ENCODE measurements at places on chromosomes 2 and 18.

DNA sequence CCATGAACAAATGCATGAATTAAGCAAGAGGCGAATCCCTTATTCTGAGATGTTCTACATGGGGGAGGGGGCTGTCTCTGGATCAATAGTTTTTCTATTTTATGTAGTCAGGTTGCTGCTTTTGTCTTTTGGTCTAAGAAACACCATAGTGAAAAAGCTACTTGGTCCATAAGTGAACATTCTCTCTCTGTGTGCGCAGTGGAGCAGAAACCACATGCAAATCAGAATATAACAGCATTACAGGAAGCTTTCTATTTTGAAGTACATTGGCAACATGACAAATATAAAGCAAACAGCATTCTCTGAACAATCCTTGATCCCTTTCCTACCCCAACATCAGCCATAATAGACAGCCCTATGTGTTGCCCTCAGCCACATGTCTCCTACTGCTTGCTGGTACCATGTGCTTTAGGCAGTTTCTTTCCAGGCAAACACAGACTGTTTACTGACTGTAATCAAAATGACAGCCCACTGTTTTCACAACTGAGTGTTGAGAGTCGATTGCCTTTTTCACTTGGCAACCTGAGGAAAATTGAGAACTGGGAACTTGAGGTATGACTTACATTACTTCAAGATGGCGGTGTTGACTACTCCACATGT, 10.6 kb downstream of the SCN3A start:
- peaks cover 7% of the 10 kb centered on the region for H3K4me1 ChIP-seq
- peaks cover 5% of the 10 kb centered on the region for H3K27me3 ChIP-seq

DNA sequence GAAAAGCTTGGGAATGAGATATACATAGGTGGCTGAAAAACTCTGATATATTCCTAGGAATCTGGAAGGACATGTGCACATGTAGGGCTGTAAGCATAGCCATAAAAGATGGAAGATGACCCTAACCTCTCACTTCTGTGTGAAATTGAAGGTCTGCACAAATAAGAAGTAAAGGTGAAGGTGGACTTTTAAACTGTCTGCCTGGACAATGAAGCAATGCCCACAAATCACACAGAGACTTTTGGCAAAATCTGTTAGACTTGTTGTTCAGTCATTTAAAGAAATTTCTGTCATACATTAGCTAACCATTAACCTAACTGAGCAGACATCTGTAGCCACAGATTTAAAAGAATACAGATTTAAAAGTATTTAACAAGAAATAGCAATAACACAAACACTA, 65.3 kb upstream of the CCDC178 start:
- no peak overlapping the region for H3K27ac ChIP-seq
- H3K36me3 ChIP-seq = no peaks in the 10 kb centered on the region
- H3K4me1 ChIP-seq = no peaks in the 10 kb centered on the region
- DNase-seq = no peak
- no peak overlapping the region for H3K4me3 ChIP-seq
- peaks cover 4% of the 10 kb centered on the region for H3K27me3 ChIP-seq

- H3K4me3 ChIP-seq = no peak overlapping the region
- H3K27me3 ChIP-seq = no peaks in the 10 kb centered on the region
- H3K36me3 ChIP-seq = peaks cover 47% of the 10 kb centered on the region
Observed at GRCh38 chr2:32212295-32212694, 46.6 kb downstream of the SLC30A6 start.

- H3K4me3 ChIP-seq = no peak overlapping the region
Observed at GRCh38 chr2:12867631-12868287, 151.0 kb downstream of the TRIB2 start.

GRCh38 chr2:17979707-17980106, 101.2 kb downstream of the KCNS3 start:
- H3K4me3 ChIP-seq = no peak overlapping the region
- H3K27ac ChIP-seq = no peak overlapping the region
- no peaks in the 10 kb centered on the region for H3K36me3 ChIP-seq
- H3K4me1 ChIP-seq = peaks cover 14% of the 10 kb centered on the region

GRCh38 chr18:48815581-48816324, 135.0 kb downstream of the SMAD7 start:
- DNase-seq = no peak
- peaks cover 24% of the 10 kb centered on the region for H3K36me3 ChIP-seq
- H3K4me3 ChIP-seq = no peak overlapping the region
- H3K27me3 ChIP-seq = peaks cover 11% of the 10 kb centered on the region
- peaks cover 47% of the 10 kb centered on the region for H3K4me1 ChIP-seq

DNA sequence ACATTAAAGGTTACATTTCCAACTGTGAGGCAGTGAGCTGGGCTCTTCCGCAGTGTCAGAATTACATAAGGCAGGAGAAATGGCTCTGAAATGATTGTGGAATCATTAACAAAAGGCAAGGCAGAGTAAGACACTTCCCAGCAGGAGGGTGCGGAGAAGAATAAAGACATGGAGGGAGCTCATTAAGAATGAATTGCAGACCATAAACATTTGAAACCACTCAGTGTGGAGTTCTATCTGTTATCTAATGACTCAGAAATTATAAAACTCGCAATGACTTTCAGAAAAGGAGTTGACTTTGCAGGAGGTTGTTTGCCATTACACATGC, 77.0 kb downstream of the SMIM21 start:
- H3K36me3 ChIP-seq = peaks cover 23% of the 10 kb centered on the region
- no peak overlapping the region for H3K27ac ChIP-seq
- DNase-seq = no peak
- H3K4me1 ChIP-seq = peaks cover 40% of the 10 kb centered on the region
- H3K27me3 ChIP-seq = peaks cover 6% of the 10 kb centered on the region
- no peak overlapping the region for H3K4me3 ChIP-seq

GRCh38 chr2:23200787-23201114, 184.2 kb upstream of the KLHL29 start:
- no peak for DNase-seq
- no peak overlapping the region for H3K27ac ChIP-seq
- H3K4me3 ChIP-seq = no peak overlapping the region
- H3K36me3 ChIP-seq = no peaks in the 10 kb centered on the region
- H3K27me3 ChIP-seq = peaks cover 8% of the 10 kb centered on the region

GRCh38 chr2:67057901-67058703, 339.0 kb upstream of the ETAA1 start:
- H3K4me1 ChIP-seq = peaks cover 28% of the 10 kb centered on the region
- no peaks in the 10 kb centered on the region for H3K27me3 ChIP-seq
- H3K36me3 ChIP-seq = peaks cover 7% of the 10 kb centered on the region
- H3K4me3 ChIP-seq = no peak overlapping the region

GRCh38 chr2:228519561-228519960, 338.1 kb upstream of the SPHKAP start:
- H3K27ac ChIP-seq = no peak overlapping the region
- H3K4me3 ChIP-seq = no peak overlapping the region
- DNase-seq = no peak
- H3K36me3 ChIP-seq = no peaks in the 10 kb centered on the region
- H3K27me3 ChIP-seq = no peaks in the 10 kb centered on the region

DNA sequence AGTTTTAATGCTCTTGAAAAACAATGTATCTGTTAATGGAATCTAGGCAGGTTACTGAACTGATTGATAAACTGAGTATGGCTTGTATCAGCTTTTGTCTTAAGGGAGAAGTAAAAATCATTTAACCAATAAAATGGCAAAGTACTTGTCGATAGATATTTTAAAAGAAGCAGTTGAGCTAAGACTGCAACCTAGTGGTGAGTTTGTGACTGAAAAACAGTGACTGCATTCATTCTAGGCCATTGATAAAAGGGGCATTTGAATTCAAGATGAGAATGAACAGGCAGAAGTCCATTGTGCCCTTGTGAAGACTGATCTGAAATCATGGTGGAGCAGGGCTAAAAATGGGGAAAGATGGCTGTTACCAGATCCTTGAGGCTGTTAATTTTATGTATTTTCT, 59.4 kb upstream of the MSTN start:
- no peaks in the 10 kb centered on the region for H3K36me3 ChIP-seq
- H3K4me3 ChIP-seq = no peak overlapping the region
- H3K27me3 ChIP-seq = peaks cover 4% of the 10 kb centered on the region
- no peak for DNase-seq
- H3K27ac ChIP-seq = no peak overlapping the region
- peaks cover 5% of the 10 kb centered on the region for H3K4me1 ChIP-seq

- peaks cover 3% of the 10 kb centered on the region for H3K27me3 ChIP-seq
- H3K36me3 ChIP-seq = peaks cover 5% of the 10 kb centered on the region
- no peak for DNase-seq
- H3K4me3 ChIP-seq = no peak overlapping the region
- no peak overlapping the region for H3K27ac ChIP-seq
Observed at GRCh38 chr2:216770717-216771116, 75.4 kb upstream of the IGFBP5 start.

DNA sequence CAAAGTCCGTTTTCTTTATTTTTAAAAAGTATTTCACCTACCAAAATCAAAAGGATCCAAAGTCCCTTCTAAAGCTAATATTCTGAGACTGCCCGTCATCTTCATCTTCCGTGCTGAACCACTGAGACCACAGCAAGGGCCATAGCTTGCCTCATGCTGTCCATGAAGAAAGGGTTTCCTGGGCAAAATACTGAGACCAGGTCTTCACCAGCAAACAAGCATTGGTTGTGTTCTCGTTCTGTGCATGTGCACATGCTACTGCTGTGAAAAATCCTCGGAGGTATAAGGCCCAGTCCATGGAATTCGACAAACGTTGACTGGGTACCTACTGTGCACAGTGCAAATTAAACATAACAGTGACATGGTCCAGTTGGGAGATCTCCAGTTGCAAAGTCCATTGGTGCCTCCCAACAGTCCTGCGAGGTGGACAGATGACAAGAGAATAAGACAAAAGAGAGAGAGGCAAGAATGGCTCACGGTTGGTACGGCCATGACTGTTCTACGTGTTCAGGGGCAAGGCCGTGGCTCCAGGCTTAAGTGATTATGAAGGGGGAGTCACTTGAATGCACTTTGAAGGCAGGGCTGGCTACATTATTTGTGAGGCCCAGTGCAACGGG, 192.6 kb upstream of the GLI2 start:
- H3K36me3 ChIP-seq = no peaks in the 10 kb centered on the region
- no peak for DNase-seq
- H3K4me3 ChIP-seq = no peak overlapping the region
- no peak overlapping the region for H3K27ac ChIP-seq
- peaks cover 85% of the 10 kb centered on the region for H3K27me3 ChIP-seq

- no peaks in the 10 kb centered on the region for H3K27me3 ChIP-seq
- no peak for DNase-seq
- H3K27ac ChIP-seq = no peak overlapping the region
- H3K4me3 ChIP-seq = no peak overlapping the region
Observed at GRCh38 chr2:207015901-207016300, 76.6 kb downstream of the CPO start.

DNA sequence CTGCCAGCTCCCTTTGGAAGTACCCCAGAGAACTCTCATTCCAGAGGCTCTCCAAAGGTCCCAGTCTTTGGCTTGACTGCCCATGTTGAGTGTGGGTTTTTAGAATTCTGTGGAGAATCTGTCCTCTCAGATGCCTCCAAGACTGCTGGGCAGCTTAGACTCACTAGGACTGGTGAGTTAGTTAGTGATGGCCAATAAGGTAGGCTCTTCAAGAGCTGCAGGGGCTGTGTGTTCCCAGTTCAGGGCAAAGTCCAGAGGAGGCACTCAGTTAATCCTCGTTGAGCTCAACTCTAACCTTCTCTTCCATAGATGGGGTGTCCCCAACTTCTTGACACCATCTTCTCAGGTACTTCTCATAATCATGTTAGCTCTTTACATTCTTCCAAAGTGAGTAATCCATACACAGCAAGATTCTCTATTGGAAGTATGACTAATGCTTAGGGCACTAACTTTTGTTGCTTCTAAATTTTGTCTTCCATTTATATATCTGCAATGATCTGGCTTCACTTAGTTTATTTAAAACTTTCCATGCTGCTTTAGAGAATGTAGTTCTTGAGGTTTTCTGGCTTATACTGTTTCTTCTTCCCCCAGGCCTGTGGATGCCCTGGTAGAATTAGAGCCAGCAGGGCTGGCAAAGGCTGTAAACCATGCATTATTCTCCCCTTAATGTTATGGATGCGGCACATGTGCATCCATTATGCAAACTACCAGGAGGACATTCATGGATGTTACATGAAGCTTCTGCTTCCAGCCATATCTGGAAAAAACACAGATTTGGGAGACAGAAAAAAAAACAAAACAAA, 88.9 kb downstream of the POLE4 start:
- peaks cover 7% of the 10 kb centered on the region for H3K27me3 ChIP-seq
- H3K4me3 ChIP-seq = no peak overlapping the region
- H3K4me1 ChIP-seq = peaks cover 10% of the 10 kb centered on the region
- no peak overlapping the region for H3K27ac ChIP-seq
- DNase-seq = no peak
- H3K36me3 ChIP-seq = no peaks in the 10 kb centered on the region

- H3K27ac ChIP-seq = no peak overlapping the region
- peaks cover 15% of the 10 kb centered on the region for H3K27me3 ChIP-seq
- no peak for DNase-seq
- no peak overlapping the region for H3K4me3 ChIP-seq
- no peaks in the 10 kb centered on the region for H3K36me3 ChIP-seq
Observed at GRCh38 chr2:10279472-10279870, 23.2 kb upstream of the HPCAL1 start.

GRCh38 chr2:11056614-11057013, 98.7 kb upstream of the SLC66A3 start:
- H3K36me3 ChIP-seq = peaks cover 7% of the 10 kb centered on the region
- H3K4me1 ChIP-seq = peaks cover 22% of the 10 kb centered on the region
- no peak for DNase-seq
- H3K4me3 ChIP-seq = no peak overlapping the region
- no peak overlapping the region for H3K27ac ChIP-seq

DNA sequence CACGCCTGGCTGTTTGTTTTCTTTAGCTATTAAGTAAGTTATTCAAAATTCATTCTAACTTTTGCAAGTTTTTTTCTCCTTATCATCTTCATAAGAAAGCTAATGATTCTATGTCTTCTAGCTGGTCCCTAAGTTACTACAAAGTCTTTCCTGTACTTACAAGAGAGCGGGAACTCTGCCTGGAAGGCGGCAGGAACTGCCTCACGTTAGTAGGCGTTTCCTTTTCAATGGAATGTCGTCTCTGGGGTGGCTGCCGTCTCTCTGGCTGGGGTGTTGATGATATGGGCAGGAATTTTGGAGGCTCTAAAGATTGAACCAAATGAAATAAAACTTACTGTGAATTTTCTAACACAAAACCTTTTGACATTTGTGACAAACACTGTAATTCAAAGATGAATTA, 55.5 kb downstream of the PRELID3A start:
- no peak for DNase-seq
- peaks cover 6% of the 10 kb centered on the region for H3K4me1 ChIP-seq
- H3K27ac ChIP-seq = no peak overlapping the region

DNA sequence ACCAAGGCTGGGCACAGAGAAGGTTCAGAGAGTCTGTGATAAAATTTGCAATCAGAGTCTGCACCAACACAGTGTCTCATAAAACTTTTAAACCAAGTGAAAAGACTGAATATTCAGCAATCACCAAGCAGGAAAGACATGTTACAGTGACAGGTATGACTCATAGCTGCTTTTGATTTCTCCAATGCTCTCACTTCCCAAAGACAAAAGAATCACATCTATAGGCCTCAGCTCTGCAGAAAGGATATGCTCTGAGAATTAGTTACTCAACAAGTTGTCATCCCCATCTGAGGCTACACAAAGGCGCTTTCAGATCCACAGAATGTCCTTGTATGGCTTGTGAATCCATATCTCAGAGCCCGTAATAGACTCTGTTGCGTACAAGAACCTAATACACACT, 92.5 kb downstream of the KCNF1 start:
- DNase-seq = no peak
- no peaks in the 10 kb centered on the region for H3K36me3 ChIP-seq
- peaks cover 6% of the 10 kb centered on the region for H3K27me3 ChIP-seq

GRCh38 chr2:176136374-176137251, 7.1 kb downstream of the HOXD8 start:
- H3K4me3 ChIP-seq = peak overlapping the region; percentile 100
- peak overlapping the region; percentile 100 for H3K27ac ChIP-seq
- peaks cover 47% of the 10 kb centered on the region for H3K36me3 ChIP-seq
- peak; percentile 71 for DNase-seq

- H3K27ac ChIP-seq = no peak overlapping the region
- H3K4me1 ChIP-seq = no peaks in the 10 kb centered on the region
- no peak overlapping the region for H3K4me3 ChIP-seq
- H3K27me3 ChIP-seq = no peaks in the 10 kb centered on the region
- peaks cover 21% of the 10 kb centered on the region for H3K36me3 ChIP-seq
Observed at GRCh38 chr18:9321017-9321452, 13.5 kb upstream of the TWSG1 start.

Measured in nephron progenitor cell (in vitro differentiated cells).